ENCODE measurements at places on chromosomes 5 and 9. TPM values are rescaled to one million over a fixed set of nuclear protein-coding genes. Genes with fewer than 3 reads are reported as not detected.
A peak's percentile ranks its signal among the peaks of the same experiment; 100 is the strongest.

GRCh38 chr5:137453483-137454080, 45.5 kb downstream of the SPOCK1 start:
- no peak for DNase-seq

DNA sequence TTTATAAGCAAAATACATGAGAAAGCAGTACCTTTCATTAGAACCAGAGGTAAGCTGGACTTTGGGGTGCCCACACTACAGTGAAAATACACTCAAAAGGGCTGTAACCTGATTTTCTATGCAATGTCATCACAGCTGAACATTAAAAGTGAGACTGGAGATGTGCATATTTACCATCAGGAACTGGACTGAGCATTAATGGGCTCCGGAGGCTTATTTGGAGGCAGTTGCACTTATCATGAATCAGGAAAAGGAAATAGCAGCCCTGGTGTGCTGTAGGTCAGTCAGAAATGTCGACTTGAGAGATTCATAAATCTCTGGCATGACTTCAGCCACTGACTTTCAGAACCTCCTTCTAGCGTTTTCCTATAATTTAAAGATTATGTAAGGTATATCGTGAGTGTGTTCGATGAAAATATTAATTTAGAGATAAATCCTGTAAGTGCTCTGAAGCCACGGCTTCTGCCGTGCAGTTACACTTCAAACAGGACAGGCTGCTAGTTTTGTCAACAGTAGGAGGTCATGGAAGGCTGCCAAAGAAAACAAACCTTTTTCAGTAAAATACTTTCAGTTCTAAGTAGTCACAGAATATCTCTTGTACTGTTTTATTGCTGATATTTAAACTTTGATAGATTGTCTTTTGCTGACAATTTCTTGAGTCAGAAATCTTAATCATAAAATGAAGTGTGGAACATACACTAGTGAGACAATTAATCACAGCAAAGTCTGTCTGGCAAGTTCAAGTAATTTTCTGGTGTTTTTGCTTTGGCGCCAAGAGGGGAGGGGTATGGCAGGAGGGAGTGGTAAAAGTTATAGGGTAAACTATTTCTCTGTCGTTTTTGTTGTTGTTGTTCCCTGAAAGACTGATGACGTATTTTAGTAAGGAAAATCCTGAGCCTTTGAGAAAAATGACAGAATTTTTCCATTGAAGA, 939.7 kb downstream of the NR2F1-AS1 start:
- no peak for DNase-seq

- no peak for DNase-seq
Measured at GRCh38 chr9:12796601-12797000, 21.8 kb downstream of the LURAP1L start.

DNA sequence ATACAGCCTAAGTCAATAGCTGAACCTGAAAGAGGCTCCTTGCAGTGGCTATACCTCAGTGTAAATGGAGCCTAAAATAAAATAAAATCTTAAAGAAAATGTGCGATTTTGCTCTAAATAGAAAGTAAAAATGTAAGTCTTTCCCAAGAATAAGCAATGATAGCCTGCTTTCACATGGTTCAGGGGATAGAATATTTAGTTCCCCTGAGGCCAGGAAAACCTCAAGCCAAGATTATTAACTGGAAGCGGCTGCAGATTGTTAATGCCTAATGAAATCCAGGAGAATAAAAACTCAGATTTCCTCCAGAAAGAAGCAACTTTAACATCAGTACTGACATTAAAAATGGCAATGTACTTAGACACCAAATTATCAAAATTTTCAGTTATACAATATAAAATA, 463.7 kb downstream of the CYLC2 start:
- DNase-seq = no peak

DNA sequence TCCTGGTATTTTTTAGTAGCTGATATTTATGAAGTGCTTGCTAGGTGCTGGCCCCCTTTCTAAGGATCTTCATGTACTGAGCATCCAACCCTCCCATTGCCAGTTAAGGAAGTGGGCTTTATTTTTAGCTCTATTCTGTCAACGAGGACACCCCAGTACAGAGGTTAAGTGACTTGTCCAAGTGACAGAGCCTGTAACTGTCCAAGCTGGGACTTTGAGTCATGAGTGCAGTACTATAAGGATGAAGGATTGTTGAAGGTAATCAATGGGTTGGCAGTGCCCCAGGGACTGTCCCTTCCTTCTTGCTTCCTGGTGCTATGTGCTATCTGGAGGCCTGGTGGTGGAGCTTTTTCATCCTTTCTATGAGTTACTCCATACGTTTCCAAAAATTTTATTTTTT, 18.0 kb upstream of the FABP6 start:
- DNase-seq = no peak

DNA sequence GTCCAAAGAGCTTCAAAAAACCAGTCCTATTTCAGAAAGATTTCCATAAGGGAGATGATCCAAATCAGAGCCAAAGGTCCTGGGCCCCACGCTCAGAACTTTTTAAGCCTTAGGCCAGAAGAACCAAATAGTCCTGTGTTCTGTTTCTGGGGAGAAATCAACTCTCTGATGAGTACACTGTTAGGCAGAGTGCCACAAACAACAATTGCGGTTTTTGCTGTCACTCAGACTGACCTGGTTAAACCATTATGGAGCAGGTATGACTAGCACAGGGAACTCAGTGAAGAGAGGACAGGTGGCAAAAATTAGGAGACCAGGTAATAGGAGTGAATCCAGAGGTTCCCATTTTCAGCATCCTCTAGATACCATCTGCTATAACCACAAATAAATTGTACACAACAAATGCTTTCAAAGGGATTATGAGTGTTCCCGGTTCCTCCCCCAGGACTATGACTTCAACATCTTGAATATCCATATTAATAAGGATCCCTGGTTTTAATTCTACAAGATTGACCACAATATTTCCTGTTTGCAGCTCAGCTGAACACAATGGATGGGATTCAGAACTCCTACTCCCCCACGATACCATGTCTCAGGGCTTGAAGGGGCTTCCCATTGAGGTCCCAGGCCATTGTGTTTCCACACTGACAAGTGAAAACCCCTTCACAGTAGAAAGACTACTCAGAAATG, 52.1 kb upstream of the FREM1 start:
- no peak for DNase-seq

DNA sequence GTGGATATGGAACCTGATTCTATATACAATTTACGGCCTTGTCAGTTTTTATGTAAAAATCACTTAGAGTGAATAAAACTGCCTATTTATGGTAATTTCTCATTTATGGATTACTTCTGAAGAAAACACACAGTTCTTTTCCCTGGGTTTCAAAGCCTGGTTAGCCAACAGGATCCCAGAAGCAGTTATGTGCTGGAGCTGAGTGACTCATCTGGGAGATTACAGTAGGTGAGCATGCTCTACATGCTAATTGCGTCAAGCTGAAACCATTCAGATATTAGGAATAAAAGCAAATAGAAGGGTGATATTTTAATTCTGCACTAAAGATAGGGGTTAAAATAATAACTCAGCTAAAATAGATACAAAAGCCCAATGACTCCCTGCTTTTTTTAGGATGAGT, 47.8 kb downstream of the PDE4D start:
- no peak for DNase-seq

DNA sequence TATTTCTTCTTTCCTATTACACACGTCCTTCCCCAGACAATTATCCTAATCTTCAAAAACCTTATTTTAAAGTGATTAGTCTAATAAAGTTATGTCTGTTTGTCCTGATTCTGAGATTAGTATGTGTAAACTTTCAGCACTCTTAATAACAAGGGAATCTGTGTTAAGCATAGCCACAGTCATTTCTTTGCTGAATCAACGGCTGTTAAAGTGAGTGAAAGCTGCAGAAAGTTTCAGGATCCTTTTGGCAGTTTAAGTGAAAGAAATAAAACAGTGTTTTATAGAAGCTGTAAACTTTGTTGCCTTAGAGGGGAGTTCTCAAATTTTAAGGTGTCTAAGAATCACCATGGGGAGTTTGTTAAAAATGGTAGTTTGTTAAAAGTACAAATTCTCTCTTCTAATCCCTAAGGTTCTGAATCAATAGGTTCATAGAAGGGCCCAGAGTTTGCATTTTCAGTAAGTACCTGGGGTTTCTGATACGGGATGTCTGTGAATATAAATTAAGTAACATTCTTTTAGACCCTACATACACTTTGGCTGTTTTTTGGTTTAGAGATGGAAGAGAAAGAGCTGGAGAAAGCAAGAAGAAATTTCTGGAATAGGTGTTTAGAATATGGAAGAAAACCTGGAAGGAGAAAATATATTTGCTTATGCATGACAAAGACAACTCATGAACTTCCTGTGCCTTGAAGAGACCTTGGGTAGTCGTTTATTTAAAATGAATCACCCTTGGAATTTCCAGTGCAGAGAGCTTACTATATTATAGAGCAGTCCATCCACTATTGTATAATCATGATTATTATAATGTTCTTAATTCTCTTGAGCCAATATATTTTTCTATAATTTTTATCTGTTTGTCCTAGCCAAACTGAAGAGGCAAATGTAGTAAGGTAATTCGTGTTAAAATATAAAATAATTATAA, 45.7 kb downstream of the SCAMP1 start:
- no peak for DNase-seq

DNA sequence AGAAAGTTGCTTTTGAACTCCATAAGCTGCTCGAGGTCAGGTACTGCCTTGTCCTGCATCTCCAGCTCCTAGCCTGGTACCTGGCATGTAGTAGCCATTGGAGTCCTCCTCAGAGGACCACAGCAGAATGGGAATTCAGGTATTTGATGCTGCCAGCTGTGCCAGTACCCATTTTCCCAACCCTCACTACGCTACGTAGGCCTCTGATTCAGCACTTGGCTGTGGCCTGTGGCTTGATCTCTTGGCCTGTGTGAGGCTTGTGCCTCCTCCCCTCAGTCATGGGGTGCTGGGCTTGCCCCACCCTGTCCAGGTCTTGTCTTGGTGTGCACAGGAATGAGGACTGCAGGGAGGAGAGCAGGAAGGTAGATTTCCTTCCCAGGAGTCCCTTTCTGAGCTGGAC, 11.8 kb downstream of the OTULIN start:
- DNase-seq = peak; percentile 52

DNA sequence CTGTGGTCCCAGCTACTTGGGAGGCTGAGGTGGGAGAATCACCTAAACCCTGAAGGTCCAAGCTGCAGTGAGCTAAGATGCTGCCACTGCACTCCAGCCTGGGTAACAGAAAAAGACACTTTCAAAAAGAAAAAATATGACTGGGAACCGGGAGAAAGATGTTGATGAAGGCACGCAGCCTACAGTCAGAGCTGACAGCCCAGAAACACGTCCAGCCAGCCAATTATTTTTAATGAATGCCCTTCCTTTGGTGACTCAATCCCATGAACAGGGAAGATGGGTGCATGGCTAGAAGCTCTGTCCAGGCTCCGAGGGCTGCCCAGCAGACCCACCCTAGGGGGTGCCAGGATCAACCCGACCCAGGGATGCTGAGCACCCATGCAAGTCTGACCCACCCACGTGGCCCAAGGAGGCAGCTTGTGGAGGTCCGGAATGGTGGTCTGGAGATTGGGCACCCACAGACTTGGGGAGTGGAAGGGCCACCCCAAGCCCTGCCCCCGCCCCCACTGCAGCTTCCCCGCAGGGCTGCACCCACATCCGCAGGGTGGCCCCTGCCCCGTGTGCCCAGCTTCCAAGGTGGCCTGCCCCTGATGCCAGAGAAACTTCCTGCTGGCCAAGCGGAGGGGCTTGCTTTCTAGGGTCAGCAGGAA, 51.0 kb downstream of the ADAMTS2 start:
- no peak for DNase-seq

GRCh38 chr9:79255651-79256260, 316.0 kb upstream of the TLE4 start:
- no peak for DNase-seq

- no peak for DNase-seq
Measured at GRCh38 chr5:158349987-158350386, 491.0 kb upstream of the CLINT1 start.

DNA sequence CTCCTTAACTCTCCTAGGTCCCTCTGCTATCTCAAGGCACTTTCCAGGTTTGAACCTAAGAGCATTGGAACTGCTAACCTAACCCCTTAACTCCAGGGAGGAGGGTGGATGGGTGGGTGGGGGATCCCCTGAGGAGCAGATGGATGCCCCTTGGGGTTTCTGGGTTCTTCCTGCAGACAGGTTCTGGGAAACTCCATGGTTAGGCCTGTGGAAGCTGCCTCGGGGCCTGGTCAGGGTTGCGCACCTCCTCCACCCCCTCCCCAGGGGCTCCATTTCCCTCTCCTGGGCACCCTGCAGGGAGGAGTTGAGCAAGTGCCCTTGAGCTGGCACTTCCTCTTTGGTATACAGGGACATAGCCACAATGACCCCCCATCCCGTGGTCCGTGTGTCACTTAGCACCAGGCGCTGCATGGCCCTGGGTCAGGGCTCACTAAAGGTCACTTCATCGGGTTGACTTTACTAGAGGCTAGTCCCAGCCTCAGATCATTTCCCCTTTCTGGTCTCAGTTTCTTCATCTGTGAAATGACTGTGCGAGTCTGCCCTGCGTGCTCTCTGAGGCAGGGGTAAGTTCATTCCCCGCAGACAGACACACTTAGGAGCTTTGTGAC, 16.0 kb downstream of the CXXC5 start:
- no peak for DNase-seq

GRCh38 chr5:150305557-150305956, 2.9 kb upstream of the ARSI start:
- DNase-seq = no peak

DNA sequence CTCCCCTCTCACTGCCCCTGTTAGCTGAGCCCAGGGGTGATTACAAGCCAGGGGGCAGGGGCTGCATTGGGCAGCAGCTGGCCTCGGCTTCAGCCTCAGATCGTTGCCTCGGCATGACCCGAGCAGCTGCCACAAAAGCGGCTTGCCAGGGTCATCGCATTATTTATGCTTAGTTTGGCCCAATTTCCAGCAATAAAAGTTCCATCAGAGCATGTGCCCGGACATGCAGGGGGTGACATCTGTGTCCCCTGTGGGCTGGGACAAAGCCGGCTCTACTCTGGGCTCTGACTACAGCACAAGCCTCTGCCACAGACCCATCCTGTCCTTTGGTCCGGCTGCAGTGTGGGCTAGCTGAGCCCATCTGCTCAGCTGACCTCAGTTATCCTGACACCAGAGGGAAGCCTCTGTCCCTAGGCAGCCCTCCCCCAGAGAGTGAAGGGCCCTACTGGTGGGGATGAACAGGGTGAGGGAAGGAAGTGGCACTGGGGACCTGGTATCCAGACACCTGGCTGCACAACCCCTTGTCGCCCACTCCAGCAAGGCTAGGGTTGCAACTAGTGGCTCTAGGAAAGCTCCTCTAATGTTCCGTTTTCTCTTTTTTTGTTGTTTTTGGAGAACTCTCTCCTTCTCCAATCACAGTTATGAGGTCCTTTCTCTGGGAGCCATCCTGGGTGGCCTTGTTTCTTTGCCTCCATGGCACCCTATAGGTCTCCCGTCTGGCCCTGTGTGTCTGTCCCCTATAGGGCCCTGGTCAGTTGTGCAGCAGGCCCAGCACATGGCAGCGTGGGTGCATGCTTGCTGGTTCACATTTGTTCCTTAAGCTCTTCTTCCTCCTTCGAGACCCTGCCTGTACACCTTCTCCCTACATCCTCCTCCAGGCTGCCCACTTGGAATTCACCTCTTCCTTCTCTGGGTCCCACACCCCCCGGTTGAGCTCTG, 13.3 kb upstream of the GADD45G start:
- no peak for DNase-seq

The LHFPL2 gene
- 0.21 TPM for total RNA-seq

The RFESD gene
- 4.1 TPM for total RNA-seq

The PCAT7 gene
- total RNA-seq = not detected

The SLC45A2 gene
- total RNA-seq = not detected

The HACD4 gene
- total RNA-seq = 3.0 TPM

The SWI5 gene
- total RNA-seq = 13.1 TPM

The TXNDC8 gene
- not detected for total RNA-seq

The ZCCHC7 gene
- 50.2 TPM for total RNA-seq

The GPR151 gene
- total RNA-seq = not detected

The GABRB2 gene
- not detected for total RNA-seq

Data from activated CD4-positive, alpha-beta T cell treated with anti-CD3 and anti-CD28 coated beads for 36 hours (primary cell).